Stimulated activated CD8-positive, alpha-beta memory T cell treated with anti-CD3 and anti-CD28 coated beads, Interleukin-7, amount 100 ng/mL, for 1 hour (primary cell): ENCODE measurements at places on chromosomes 12 and 14.

DNA sequence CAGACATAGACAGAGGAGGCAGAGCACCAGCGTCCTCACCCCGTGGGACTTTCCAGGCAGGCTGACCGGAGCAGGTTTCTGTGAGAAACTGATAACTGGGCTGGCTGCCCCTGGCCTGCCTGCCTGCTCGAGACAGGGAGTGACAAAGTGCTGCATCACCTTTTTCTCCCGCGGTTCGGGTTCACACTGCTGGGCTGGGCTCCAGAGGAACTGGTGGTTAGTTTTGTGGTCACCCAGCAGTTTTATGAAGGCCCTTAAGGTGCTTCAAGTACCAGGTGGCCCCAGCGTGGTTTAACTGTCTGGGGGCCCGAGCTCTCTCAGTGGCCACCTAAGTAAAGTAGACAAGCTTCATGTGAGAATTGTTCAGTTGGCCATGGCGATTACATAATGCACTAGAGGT, 1073.6 kb downstream of the BCL11B start:
- no peak for DNase-seq

GRCh38 chr14:95391331-95391730, 71.6 kb upstream of the CLMN start:
- no peak for DNase-seq

- no peak for DNase-seq
These were observed 359.8 kb downstream of the PCNX1 start for GRCh38 chr14:71267007-71267513.

- DNase-seq = no peak
These were observed 18.8 kb downstream of the SLC24A4 start for GRCh38 chr14:92341791-92342190.

GRCh38 chr14:102998393-102998792, 59.0 kb downstream of the CDC42BPB start:
- no peak for DNase-seq

DNA sequence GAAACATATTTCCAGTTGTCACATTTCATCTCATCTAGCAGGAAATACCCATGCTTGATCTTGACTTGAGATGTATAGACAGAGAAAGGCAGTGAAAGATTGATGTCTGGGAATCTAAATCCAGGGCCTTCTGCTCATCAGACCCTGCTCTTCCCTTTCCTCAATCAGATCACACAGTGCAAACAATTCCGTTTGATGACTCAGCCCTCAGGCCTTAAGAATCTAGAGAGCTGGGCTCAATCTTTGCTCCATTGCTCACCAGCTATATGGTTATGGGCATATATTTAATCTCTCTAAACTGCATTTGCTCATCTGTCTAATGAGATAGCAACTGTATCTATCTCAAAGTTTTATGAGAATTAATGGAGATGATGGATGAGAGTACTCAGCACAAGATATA, 201.8 kb upstream of the CCDC196 start:
- DNase-seq = no peak

DNA sequence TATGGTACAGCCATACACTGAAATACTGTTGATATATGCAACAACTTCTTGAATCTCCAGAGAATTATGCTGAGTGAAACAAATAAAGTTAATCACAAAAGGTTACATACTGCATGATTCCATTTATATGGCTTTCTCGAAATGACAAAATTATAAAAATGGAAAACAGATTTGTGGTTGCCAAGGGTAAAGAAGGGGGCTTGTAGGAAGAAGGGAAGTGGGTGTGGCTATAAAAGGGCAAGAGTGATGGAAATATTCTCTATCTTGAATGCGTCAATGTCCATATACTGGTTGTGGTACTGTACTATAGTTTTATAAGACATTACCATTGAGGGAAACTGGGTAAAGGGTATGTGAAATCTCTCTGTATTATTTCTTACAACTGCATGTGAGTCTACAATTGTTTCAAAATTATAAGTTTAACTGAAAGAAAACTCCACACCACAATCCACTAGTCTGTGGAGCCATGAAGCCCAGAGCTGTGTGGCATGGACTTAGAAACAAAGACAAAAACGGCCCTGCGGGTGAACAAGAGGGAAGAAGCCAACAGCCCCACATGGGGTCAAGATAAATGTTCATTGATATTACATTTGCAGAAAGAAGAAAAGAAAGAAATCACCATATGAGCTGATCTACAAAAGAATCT, 18.3 kb upstream of the TSPAN11 start:
- DNase-seq = no peak

DNA sequence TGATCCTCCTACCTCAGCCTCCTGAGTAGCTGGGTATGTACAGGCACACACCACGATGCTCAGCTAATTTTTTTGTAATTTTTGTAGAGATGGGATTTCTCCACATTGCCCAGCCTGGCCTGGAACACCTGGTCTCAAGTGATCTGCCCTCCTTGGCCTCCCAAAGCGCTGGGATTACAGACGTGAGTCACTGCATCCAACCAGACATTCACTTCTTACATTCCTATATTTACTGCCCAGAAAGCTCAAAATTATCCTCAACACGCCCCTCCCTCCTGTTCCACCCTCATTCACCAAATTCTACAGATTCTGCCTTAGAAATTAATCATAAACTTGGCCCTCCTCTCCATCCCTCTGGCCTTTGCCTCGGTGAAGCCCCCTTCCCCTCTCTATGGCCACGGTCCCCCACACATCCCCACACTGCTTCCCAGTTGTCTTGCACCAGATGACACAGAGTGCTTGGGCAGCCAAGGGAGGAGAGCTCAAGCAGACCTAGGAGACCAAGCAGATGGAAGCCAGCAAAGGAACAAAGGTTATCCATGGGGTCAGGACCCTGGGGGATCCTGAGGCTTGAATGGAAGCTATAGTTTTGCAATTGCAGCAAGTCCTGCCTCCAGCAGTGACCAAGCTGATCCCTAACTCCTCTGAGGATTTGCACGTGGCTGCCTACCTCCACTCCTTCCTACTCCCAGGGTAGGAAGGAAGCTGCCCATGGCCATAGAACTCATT, 213.2 kb upstream of the FOXN3 start:
- DNase-seq = no peak
